Brain pericyte (primary cell): ENCODE measurements at places on chromosomes 3 and 15.

DNA sequence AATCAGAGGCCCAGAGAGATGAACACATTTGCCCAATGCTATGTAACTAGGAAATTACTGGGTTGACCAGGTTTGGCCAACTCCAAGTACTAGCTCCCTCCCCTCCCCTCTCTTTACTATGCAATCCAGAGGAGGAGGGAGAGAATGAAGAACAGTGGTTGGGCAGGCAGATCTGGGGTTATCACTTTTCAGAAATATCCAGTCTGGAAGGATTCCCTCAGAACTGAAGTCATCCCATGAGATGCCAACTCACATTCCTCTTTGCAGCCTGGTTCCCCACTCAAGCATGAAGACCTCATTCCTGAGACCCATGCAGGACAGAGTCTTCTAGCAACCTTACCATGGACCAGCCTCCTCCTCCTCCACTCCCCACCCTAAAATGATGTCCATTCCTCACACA is 201.1 kb downstream of the TLE3 start:
- no peak for DNase-seq

DNA sequence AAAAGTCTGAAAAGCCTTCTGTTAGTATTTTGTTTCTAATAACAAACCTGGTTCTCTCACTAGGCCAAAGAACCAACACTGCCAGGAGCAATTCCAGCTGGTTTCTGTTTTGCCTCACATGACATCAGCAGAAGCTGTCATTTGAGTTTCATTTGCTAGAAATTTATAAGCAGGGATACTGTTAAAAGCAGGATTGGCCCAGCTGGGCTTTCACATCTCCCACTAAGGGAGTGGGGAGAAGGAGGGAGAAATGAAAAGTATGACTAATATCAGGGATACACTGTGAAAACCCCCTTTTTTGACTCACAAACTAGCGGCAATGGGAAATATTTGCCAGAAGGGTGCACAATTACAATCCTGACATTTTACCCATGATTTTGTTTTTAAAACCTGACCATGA is 5.3 kb downstream of the CCDC80 start:
- DNase-seq: peak; percentile 63

- no peak for DNase-seq
These were observed 19.9 kb downstream of the TRANK1 start for GRCh38 chr3:36924744-36925521.

DNA sequence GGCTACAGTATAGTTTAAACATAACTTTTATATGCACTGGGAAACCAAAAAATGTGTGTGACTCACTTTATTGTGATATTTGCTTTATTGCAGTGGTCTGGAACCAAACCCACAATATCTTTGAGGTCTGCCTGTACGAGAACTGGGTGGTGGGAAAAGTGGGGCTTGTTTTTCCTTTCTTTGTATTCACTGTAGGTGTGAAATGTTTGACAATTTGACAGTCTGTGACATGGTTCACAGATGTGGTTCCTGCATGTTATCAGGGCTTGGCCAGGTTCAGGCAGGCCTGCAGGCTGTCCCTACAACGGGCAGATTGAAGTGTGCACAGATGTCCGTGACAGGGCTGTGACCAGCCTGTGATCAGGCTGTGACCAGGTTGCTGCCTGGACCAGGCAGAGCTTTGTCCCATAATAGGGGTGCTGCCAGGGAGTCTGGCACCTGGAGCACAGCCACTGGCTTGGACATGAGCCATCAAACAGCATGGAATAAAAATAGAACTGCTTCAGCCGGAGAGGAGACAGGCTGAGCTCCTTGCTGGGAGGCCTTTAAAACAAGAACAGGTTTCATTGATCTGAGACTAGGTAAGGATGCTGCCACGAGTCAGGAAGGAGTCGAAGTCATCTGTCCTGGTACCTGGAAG is 61.0 kb downstream of the KLF13 start:
- no peak for DNase-seq

DNA sequence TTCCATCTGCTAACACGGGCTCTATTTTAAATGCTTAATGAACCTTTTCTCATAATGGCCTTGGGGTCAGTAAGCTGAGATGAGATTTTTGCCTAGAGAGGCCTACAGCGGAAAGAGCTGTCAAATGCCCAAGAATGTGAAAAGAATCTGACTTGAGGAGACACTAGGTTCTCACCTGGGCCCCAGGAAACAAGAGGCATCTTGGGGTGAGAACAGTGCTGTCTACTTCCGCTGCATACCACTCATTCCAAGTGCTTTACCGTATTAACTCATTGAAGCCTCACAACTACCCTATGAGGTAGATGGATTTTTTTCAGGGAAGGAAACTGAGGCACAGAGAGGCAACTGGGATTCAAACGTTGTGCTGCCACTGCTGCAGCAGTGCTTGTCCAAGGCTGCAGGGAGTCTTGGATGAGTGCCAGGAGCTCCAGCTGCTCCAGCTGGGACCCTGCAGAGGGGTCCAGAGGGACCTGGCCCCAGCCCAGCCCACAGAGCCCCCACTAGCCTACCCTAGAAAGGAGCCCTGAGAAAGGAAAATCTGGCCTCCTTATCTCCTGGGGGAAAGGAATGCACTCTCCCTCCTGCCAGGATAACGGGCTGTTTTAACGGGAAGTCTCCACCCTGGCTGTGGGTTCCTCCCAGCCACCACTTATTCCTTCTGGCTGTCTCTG is 68.4 kb downstream of the SLC12A8 start:
- no peak for DNase-seq

GRCh38 chr15:57460208-57460816 is 84.0 kb downstream of the CGNL1 start:
- DNase-seq: no peak

GRCh38 chr3:49339581-49339940 is 292 bp downstream of the USP4 start:
- DNase-seq: no peak

GRCh38 chr3:127743351-127744252 is 70.8 kb downstream of the ABTB1 start:
- no peak for DNase-seq

DNA sequence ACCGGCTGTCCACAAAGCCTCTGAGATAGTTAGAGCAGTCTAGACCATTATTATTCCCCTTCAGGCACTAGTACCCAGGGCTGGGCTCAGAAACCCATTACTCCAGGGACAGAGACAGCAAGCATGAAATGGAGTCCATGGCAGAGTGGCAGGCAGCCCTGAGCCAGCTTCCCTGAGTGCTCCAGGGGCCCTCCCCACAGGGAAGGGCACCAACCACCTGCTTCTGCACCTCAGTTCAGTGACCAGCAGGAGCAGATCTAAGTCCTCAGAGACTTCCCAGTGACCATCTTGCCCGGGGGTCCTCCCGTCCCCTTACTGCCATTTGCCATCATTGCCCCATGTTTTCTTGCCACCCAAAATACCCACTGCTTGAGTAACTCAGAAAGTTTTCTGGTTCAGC is 62.0 kb downstream of the DAPK2 start:
- no peak for DNase-seq

GRCh38 chr15:101488300-101489164 is 975 bp downstream of the PCSK6 start:
- no peak for DNase-seq

- no peak for DNase-seq
These were observed 20.9 kb upstream of the FSTL1 start for GRCh38 chr3:120471643-120472042.

DNA sequence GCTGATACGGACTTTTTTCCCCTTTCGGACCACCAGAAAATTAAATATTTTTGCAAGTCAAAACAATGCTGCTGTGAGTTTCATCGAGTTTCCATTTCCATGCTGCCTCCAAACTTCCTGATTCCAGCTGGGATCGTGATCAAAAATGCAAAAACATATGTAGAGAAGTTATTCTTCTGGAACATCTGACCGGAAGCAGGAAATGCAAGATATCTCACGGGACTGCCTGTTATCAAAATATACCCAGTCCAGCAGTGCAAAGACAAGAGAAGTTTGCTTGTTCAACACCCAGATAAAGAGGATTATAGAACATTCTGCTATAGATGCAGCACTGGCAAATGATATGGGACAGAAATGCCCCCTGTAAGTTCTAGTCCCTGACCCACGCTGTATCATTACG is 726.7 kb upstream of the NR2F2 start:
- no peak for DNase-seq

DNA sequence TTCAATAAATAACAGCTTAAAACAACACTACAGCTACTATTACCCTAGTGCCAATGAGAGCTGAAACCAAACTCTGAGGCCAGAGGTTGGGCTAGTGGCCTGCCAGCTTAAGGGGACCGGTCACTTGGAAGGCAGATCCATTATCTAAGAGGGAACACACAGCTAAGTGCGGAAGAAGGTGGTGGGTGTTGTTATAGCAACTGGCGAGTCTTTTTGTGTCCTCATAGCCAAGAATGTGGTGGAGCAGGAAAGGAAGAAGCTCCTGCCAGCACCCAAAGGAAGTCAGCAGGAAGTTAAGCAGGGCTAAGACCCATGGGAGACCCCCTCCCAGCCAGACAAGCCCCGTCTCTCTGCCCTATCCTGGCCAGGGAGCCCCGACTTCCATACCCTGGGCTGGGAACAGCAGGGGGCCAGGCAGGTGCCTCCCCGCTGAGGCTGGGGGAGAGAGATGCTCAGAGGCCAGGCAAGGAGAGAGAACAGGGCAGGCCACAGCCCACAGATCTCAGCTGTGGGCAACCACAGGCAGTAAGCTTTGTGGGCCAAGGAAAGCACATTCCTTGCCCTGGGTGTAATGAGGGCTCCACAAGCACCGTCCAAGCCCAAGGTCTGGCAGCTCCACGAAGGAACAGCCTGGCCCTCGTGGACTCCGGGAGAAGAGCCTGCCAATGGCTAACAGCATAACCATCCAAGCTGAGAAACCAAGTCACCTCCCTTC is 34.0 kb upstream of the HRH1 start:
- DNase-seq: no peak

- DNase-seq: no peak
These were observed 1.4 kb upstream of the ISG20 start for GRCh38 chr15:88637436-88637835.

GRCh38 chr15:100253640-100254039 is 88.1 kb downstream of the ADAMTS17 start:
- no peak for DNase-seq

DNA sequence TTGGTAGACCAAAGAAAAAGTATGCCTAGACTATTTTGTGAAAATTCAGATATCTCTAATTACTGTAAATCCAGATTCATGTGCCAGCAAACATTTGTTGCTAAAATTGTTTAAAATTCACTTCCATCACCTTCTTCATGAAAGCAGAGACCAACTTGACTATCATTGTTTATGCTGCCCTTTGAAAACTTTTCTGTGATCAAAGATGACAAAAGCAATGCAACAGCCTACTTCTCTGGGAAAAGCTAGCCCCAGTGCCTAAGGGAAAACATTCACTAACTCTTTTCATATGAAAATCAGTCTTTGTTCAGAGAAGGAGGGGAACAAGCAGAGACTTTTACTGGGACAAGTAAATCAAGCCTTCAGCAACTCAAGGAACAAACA is 178.0 kb upstream of the P2RY1 start:
- no peak for DNase-seq

DNA sequence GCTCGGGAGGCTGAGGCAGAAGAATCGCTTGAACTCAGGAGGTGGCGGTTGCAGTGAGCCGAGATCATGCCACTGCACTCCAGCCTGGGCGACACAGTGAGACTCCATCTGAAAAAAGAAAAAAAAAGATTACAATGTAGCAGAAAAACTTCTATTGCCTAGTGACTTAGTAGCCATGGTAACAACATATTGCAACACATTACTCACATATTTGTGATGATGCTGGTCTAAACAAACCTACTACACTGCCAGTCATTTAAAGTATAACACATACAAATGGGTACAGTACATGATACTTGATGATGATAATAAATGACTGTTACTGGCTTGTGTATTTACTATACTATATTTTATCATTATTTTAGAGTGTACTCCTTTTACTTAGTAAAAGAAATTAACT is 125.6 kb downstream of the PLOD2 start:
- no peak for DNase-seq

DNA sequence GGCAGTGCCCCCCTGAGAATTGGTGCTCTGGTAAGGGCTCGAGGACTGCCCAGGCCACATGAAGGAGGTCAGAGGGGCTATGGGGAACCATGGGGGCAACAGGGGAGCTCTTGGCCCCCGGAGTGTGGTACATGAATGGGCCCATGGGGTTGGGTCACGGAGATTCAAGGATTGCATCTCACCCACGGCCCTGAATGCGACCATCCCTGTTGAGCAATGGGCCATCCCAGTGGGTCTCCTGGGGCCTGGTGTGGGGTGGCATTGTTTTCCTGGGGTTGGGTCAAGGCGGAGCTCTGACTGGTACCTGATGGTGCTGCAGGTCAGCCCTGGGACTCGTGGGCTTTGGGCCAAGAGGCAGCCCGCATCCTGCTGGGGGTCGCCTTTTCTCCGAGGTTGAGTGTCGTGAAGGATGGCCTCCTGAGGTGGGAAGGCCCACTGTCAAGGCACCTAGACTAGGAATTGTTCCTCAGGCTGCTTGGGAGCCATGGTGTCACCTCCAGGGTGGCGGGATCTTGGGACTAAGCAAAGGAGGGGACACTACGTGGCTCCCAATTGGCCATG is 198.3 kb downstream of the UBE3A start:
- no peak for DNase-seq

- no peak for DNase-seq
These were observed 36.4 kb upstream of the PTPRG start for GRCh38 chr3:61524933-61525332.

DNA sequence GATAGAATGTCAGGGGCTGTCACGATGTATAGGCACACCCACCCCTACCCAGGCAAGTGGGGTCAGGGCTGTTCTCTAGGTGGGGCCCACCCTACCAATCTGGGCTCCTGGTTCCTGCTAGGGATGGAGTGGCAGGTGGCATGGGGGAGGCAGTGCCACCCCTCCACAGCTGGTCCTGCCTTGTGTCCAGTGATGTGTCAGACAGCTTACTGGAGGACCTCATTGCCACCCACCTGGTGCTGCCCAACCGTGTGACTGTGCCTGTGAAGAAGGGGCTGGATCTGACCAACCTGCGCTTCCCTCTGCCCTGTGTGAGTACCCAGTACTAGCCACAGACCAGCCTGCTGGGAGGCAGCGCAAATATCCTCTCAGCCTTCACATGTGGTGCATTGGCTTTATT is 27.5 kb downstream of the ESYT3 start:
- DNase-seq: no peak

DNA sequence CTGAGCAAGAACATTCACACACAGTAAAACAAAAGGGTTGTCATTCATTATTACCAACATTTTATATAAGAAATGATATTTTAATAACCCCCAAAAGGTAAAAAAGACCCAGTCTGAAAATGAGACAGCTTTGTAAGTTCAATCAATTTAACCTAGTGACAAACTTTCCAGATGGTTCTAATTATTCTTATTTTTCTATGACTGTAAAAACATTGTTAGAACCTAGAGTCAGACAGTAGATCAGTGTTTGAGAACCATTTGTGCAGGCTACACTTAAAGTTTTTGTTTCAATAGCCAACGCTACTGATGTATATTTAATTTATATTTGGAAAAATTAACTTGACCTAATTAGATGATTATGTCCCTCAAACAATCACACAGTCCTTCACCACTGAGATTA is 708.4 kb upstream of the CBLB start:
- DNase-seq: no peak
